Right atrium auricular region (tissue), 2 donors: ENCODE measurements at places on chromosomes 5 and 9. TPM values are rescaled to one million over a fixed set of nuclear protein-coding genes. Genes with fewer than 3 reads are reported as not detected.
A peak's percentile ranks its signal among the peaks of the same experiment; 100 is the strongest.

DNA sequence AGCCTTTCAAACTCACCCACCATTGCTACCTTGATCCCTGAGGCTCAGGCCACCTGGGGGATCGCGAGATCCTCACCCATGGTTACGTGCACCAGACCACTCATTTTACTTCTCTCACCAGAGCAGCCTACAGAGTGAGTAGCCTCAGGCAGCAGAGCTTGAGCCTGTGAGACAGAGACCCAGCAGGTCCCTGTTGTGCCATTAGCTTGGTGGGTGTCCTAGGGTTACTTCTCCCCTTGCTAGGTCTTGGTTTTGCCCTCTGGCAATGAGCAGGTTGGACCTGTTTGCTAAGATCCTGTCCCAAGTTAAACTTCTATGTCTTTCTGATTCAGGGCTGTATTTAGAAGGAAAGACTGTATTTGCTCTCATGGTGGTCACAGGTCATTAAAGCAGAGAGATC is 21.8 kb downstream of the WHRN start:
- no peak for DNase-seq

- DNase-seq, result peak; percentile 60
Observed at GRCh38 chr9:91847581-91848091, 102.4 kb downstream of the ROR2 start.

DNA sequence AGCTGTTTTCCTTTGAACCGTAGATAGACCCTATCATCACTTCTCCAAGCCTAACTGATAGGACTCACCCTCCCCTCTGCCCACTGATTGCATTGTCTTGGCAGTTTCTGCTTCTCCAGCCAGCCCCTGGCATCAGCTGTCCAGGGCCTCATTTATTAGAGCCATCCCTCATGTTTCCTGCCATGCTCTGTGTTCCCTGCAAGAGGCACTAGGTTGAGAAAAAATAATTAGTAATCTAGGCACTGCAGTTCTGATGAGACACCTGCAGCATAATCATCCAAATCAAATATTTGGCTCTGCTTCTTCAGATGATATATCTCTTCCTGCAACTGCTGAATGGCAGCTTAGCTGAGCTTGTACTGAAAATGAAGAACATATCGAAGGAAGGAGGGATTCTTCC is 303.0 kb upstream of the TLE4 start:
- DNase-seq, result no peak

DNA sequence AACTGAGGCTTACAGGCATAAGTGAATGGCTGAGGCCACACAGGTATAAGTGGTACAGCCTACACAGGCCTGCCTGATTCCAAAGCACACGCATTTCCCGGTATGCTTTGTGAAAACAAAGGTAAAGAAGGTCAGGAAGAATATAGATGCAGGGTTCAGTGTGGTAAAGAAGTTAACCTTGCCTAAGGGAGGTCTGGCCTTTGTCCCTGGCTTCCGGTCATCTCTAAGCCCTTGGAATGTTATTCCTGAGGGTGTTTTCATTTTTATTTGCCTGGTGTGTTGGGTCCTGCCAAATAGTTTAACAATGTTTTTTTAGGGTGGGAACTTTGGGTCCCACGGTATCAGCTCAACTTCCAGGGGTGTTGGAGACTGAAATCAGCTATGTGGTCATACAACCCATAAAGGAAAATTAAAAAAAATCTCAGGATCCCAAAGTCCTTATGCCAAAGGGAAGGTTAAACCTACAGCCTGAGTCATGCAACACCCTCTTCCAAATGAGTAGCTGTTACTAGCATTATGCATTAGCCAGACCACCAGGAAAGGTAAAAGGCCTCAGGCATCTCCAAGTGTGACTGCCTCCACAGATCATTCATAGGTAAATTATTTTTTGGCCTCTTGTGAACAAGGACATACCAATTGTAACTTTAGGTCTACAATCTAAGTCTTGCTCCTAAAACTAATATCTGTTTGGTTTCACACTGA is 124.6 kb downstream of the ATP10B start:
- no peak for DNase-seq

- DNase-seq, result no peak
Observed at GRCh38 chr9:119088002-119088547, 281.2 kb downstream of the BRINP1 start.

DNA sequence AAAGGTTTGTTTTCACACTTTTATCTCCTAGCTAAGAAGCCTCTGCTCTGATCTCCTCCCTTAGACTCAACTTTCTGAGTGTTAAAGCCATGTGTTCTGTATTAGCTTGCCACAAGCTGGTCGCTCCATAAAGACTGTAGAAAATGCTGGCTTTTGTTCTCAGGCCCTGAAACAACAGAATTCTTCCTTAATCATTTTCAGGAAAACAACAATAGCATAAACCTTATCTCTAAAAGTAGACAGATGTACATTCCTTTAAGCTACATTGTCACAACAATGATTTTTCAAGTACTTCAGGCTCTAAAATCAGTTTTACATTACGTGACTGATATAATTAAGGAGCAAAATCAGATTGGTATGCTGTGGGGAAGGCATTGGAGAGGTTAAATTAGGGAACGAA is 41.9 kb downstream of the VCAN start:
- no peak for DNase-seq

DNA sequence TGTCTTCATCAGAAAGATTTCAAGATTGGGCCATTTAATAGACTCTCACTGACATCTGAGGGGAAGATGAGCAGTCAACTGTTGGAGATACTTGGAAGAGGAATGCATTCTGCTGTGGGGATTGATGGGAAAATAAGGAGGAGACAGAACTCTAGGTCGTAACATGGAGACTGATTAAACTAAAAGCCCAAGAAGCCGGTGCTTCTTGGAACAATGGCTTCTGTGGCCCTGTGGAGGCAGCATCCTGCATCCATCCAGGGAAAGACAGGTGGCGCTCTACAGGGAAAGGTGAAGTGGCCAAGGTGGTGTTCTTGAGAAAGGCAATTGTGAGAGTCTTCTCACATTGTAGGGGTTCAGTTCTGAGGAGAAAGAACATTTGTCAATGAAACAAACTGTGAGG is 31.3 kb downstream of the ZFAND5 start:
- DNase-seq, result no peak

DNA sequence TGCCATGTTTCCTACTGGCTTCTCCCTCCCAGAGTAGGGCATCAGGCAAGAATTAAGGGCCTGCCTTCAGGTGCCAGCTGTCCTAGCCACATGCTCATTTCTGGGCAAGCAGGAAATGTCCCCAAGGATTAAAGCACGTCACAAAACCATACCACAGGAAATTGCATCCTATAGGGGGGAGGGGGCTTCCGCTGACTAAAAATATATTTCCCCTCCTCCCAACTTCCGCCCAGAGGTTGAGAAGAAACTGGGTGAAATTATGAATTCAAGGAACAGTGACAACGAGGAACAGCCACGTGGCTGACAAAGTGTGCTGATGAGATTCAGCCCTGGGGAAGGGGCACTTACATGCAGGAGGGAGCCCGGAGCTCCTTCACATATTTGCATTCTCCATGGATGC is 4.1 kb downstream of the HBEGF start:
- DNase-seq, result no peak

DNA sequence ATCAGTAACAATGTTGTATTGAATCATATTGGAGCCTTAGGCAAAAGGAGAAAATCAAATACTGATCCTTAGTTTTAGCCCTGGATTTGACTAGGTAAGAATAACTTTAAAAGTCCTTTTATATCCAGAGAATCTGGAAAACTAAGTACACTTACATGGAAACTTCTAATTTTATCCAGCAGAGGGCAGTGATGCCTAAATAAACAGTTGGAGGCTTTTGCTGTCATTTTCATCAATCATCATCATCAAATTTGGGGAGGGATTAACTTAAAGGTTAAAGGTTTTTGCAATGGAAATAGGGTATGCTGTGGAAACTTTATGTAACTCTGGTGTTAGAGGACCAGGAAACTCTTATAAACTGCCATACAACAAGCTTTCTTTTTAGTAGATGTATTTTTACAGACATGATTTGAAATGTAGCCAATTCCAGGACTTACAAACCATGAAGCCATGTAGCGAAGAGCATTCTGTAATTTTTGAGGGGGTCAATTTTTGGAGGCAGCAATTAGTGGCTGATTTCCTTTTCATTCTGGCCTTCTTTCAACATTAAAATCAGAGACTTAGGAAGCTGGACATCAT is 112.7 kb downstream of the OSTF1 start:
- DNase-seq, result no peak

- no peak for DNase-seq
Observed at GRCh38 chr9:87836951-87837705, 45.5 kb upstream of the SPATA31E1 start.

DNA sequence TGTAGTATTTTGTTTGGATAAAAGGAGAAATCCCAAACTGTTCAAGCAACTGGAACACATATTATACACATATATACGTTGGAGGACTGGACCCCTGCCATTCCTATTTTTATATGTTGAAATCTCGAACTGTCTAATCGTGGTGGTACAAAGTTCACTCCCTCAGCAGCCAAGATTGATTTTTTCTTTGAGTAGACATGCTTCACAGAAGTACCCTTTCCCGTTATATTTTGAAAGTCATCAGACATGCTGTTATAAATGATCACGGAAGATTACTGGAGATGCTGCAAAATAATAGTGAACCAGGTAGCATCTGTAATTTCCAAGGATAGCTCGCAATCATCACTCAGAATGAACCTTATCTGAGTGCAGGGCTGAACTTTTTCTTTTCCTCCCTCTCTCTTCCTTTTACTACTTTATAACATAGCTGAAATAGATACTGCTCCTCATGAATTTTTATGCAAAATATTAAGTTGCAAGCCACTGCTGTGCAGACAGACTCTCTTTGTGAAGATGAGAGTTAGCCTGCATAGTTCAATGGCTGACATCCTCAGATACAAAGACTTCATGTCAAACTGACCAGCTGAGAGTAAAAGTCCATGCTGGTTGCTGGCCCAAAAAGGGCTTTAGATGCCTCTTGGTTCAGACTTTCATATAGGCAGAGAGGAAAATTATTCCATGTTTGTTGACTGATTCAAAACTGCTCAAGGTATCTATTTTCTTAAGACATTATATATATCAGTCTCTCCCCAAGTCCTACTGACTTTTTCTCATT is 451.9 kb downstream of the TMEM38B start:
- no peak for DNase-seq

- no peak for DNase-seq
Observed at GRCh38 chr9:121640491-121641223, 10.8 kb upstream of the DAB2IP start.

DNA sequence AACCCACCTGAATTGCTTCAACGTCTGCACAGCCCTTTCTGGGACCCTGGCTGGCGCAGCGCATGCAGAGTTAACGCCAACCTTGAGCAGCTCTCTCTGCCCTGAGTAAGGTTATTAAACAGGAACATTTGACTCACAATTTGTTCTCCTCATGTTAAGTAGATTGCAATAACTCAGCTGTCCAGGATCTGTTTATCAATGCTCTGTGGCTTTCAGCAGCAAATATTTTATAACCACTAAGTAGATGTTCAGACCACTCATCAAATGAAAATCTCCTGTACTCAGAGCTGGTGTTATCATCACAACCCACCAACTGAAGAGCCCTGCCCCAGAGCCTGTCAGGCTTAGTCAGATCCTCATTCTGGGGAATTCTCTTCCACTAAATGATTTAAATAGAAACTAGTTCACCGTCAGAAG is 403.0 kb downstream of the ZNF608 start:
- DNase-seq, result no peak

DNA sequence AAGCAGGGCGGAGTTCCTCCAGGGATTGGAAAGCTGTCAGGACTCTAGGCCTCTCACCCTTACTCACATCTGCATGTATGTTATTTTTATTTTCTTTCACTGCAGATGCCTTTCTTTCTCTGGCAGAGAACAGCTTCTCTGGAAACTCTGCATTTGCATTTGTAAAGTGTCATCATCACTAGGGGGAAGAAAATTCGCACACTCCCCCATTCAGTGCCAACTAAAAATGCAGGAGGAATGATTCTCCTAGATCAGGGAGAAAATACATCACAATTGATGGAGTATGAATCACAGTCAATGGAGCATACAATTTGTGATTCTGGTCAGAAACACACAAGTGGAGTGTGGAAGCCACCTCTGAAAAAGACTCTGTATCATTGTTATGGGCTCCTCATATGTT is 351.4 kb upstream of the FTMT start:
- no peak for DNase-seq

DNA sequence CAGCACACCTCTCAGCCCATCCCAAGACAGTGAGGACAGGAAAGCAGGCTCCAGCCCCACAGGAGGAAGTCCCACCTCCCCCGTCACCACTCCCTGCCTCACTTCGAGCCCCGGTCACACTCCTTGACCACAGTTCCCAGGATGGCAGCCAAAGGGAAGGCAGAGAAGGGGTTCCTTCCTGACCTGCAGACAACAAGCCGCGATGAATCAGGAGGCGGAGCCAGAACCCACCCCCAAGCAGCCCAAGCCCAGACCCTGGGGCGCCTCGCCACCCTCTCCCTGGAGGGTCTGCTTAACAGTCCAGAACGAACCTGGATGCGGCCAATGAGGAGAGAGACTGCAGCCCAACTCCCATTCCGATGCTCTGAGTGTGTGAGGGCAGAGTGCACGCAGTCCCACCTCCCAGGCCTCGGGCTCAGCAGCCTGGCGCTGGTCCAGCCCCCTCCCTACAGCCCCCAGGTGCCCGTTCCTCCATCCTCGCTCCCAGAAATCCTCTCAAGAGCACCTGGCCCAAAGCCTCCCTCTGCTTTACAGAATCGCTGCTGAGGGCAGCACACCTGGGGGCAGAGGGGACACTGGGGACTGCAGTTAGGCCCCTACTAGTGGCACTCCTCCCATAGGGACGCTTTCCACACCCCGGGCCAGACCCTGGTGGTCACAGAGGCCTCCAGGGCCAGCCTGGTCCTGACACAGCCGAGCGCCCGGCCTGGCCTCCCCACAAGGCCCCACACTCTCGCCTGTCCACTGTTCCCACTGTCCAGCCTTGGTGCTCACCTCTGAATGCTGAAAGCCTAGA is 69.6 kb upstream of the LRRTM2 start:
- no peak for DNase-seq

GRCh38 chr9:7606591-7606990 is 193.0 kb downstream of the DMAC1 start:
- DNase-seq, result no peak

DNA sequence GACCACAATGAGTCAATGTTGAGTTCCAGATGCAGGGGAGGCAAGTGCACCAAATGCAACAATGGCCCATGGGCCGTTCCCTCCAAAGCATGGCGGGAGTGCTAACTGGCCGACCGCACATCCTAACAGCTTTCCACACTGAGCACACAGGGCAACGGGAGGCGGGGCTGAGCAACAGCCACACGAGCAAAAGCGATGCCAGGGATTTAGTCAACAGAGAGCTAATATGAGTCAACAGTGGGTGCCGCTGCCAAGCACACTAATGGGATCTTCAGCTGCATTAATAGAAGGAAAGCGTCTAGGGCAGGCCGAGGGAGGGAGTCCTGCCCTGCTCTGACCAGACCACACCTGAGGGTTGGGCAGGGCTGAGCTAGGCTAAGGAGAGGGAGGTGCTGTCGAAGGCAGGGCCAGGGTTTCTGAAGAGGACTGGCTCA is 4.6 kb downstream of the EPB41L4B start:
- peak; percentile 78 for DNase-seq

Gene SUSD3
- 11.8 TPM for total RNA-seq

Gene PCDHB5
- total RNA-seq, result 4.3 TPM

Gene BRD3OS
- total RNA-seq, result 7.8 TPM

Gene DIRAS2
- 0.16 TPM for total RNA-seq

Gene TAF11L10
- not detected for total RNA-seq

Gene PCA3
- not detected for total RNA-seq

Gene TEX48
- total RNA-seq, result not detected

Gene SARDH
- total RNA-seq, result 0.63 TPM

Gene KIF4B
- not detected for total RNA-seq

Gene NR5A1
- total RNA-seq, result not detected
